ENCODE measurements at places on chromosomes 16 and 17.

DNA sequence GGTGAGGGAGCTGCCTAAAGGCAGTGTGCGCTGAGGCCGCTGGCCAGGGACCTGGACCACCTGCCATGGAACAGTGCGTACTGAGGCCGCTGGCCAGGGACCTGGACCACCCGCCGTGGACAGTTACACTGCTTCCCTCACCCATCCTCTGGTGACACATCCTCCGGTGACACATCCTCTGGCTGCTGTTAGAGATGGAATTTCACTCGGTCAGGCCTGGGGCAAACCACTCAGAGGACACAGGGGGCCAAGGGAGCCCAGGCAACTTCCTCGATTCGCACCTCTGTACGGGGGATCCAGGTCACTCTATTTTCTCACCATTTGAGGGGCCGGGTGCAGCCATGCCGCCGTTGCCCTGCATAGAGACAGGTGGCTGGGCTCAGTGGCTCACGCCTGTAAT is 32.4 kb upstream of the RPTOR start:
- no peak for DNase-seq

GRCh38 chr17:80652756-80653330 is 108.2 kb downstream of the RPTOR start:
- DNase-seq = no peak

DNA sequence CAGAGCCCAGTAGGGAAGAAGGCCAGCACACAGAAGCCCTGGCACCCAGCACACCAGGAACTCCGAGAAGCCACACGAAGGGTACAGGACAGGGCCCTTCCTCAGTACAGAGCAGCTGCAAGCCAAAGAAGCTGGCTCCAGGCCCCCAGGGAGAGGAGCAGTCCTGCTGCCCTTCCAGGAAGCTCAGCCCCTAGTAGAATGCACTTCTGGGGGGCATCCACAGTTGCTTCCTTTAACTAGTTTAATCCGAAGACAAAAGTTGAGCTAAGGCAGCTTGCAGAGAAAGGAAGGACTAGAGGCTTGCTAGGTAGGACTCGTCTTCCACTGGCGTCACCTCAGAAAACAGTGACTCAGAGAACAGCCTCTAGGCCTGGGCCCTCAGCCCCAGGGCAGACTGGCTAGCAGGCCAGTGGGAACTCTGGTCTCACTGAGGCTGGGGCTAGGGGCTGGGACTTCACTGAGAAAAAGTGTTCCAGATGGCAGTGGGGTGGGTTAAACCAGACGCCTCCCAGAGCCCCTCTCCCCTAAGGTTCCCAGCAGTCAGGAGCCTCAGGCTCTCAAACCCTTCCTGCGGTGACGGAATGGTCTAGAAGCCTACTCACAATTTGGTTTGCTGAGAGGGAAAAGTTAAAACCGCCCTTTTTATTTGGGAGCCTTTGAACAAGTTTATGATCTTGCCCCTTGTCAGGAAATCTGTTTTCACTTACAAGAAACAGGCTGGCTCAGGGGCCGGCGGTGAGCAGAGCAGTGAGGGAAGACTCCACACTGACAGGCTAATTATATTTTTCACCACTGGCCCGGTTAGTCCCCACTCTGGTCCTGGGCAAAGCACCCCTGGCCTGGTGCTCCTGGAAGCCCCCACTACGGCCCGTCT is 41.4 kb downstream of the ACTG1 start:
- no peak for DNase-seq

- peak; percentile 23 for DNase-seq
Measured at GRCh38 chr16:55655897-55656681, at the start of gene SLC6A2. Gene SLC6A2 (plus strand): TSS chr16:55655988. CDS start chr16:55656695, 707 bp downstream.

- no peak for DNase-seq
Measured at GRCh38 chr16:27740496-27741201, 190.7 kb downstream of the KATNIP start.

- DNase-seq = no peak
Measured at GRCh38 chr16:26736084-26736483, 330.6 kb upstream of the C16orf82 start.

DNA sequence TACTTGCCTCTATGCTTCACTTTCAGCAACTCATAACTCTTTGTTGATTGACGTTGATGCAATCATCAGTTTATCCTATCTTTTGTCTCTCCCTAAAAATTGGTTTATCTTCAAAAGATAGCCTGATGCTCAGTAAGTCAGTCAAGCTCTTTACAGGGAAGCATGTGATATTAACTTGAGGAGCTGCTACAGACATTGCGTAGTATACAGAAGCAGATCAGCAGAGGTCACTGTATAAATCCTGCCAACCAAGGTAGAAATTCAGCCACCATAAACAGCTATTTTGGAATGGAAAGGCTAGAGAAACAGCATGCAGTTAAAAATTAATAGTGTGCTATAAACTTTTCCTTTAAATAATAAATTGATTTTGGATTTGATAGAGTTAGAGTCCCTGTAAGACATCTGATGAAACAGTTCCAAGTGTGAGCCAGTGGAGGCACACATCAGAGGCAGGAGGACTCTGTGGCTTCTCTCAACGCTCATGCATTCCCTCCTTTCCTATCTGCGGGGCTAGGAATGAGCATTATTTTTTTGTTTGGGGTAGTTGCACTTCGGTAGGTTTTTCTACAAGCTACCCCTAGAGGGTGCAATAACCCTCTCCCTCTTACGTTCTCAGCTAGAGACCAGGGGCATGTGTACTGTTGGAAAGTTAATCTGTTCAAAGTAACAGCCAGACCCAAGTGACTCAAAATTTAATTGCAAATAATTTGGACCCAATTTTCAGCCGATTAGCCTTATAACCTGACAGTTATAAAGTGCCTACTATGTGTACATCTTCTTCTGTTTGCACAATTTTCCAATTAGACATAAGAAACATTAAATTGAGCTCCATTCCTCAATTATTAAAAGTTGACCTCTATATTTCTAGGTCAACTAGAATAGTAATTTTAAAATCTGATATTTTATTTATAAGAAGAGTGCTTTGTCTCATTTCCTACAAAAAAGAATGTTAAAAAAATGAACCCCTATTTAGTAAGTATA is 647.7 kb upstream of the SOX9 start:
- peak; percentile 32 for DNase-seq

GRCh38 chr16:28136751-28137434 is 73.4 kb upstream of the GSG1L start:
- DNase-seq = no peak

GRCh38 chr17:40307740-40308239 is 1.2 kb upstream of the RARA start:
- no peak for DNase-seq

- DNase-seq = no peak
Measured at GRCh38 chr16:67435758-67436164, 4.8 kb downstream of the HSD11B2 start.

- DNase-seq = no peak
Measured at GRCh38 chr17:30332057-30332542, 1.8 kb downstream of the TMIGD1 start.

All from NCI-H1105 treated with DMSO at 0.1 percent for 48 hours (cell line).